ENCODE measurements at places on chromosomes 11 and 22.

GRCh38 chr22:46250783-46251125 lies 661 bp upstream of the CDPF1 start:
- no peak for DNase-seq

DNA sequence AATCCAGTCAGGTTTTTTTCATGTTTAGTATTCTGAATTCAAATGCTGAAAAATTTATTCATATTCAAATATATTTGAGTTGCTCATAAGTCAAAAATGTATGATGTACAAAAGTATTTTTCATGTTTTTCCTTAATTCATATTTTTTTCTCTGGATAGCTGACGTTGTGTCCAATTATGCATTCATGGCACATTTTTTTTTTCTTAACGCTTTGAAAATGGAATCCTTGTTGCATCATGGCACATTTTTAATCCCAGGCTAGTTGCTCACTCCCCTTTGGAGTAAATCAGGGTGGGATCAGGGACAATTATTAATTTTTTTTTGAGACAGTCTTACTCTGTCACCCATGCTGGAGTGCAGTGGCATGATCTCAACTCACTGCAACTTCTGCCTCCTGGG lies 14.1 kb downstream of the BIRC3 start:
- DNase-seq: no peak

DNA sequence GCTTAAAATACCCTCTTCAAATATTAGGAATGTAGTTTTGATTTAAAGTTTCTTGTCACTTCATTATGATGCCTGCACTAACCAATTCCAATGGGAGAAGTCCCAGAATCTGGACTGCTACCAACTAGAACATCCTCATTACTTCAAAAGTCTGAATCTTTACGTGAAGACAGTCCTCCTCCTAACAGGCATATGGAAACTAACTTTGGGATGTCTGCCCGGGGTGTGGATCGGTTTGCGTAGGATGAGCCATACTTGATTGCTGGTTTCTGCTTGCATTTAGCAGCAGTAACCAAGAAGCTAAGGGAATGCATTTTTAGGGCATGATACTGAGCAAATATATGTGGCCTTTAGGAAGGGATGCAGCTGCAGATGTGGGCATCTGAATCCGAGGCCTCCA lies 177.1 kb downstream of the LRRC4C start:
- DNase-seq: no peak

DNA sequence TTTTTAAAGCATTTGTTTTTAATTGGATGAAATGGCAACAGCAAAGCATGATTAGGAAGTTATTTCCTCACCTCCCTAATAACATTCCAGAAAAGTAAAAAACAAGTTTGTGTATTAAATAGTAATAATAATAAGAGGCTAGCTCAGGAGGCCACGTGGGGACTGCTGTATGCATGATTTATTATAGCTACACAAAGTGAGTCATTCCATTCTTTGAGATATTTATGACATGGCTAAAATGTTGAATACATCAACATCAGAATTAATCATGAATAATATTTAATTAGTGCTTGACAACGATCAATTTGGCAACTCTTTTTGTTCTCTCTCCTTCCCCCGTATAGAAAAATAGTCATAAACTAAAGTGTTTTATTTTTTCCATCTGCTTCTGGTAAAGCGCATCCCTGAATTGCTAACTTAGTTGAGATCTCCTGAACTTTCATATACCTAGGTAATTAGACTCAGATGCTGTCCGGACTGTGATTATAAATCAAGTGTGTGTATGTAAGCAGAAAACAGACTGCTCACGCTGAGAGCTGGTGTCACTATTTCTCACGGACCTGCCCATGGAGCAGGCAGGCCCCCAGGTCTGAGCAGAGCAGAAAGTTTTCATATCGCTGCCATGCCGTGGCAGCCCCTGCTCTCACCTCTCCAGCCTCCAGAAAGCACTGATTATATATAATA lies 125.7 kb downstream of the WT1 start:
- no peak for DNase-seq

DNA sequence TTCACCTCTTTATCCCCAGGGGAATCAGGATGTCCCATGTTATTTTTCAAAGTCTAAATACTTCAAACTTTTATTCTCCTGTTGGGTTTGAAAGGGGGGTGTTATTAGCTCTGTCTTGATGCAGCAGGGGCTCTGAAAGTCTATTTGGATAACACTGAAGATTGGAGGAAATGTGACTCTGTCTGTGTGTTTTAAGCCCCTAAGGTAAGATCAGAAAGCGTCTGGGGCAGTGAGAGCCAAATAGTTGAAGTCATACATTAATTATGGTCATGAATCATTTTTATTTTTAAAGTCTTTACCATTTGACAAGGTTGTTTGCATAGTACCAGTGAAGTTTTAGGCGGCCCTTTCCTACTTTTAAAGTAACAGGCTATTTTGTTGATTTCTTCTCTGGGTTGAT lies 139.0 kb downstream of the UVRAG start:
- DNase-seq: no peak

GRCh38 chr11:34602245-34602644 lies 18.6 kb upstream of the EHF start:
- DNase-seq: no peak

- peak; percentile 47 for DNase-seq
Measured at GRCh38 chr11:65180877-65181568, 705 bp upstream of the CAPN1 start.

DNA sequence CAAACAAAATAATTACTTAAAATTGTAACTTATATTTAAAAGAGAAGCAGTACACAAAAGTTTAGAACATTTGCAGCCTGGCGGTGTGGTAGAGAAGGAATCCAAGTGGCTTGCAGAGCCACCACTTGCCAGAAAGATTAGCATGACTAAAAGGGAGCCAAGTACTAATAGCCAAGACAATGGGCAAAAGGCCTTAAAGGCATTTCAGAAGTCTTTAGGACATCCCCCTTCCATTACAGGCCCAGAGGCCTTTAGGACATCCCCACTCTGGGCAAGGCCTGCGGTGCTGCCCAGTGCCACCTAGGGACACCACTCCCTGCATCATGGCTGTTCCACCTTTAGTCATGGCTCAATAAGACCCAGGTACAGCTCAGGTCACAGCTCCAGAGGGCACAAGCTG lies 32.4 kb downstream of the TMEM225 start:
- DNase-seq: no peak

- no peak for DNase-seq
Measured at GRCh38 chr22:49159711-49160110, 668.0 kb downstream of the BRD1 start.

GRCh38 chr11:66467034-66467659 lies 442 bp downstream of the PELI3 start:
- no peak for DNase-seq

GRCh38 chr11:79219186-79220045 lies 221.4 kb downstream of the TENM4 start:
- no peak for DNase-seq

DNA sequence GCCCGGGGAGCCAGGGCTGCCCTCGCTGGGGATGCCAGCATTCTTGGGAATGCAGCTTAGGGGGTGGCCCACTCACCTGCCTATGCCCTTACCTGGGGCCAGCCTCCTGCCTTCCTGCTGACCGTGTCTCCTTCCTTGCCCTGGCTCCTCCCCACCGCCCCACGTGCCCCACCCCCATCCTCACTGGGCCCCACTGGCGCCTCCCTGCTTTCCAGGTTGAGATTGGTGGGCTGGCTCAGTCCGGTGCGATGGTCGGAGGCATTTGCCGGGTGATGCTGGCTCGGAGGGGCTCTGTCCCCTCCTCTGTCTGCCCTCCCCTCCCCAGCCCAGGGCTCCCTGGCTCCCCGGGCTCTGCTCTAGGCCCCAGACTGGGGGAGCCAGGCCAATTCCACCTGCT lies 34.1 kb upstream of the GRAMD4 start:
- DNase-seq: no peak

- no peak for DNase-seq
Measured at GRCh38 chr11:104078245-104078644, 41.8 kb downstream of the DDI1 start.

DNA sequence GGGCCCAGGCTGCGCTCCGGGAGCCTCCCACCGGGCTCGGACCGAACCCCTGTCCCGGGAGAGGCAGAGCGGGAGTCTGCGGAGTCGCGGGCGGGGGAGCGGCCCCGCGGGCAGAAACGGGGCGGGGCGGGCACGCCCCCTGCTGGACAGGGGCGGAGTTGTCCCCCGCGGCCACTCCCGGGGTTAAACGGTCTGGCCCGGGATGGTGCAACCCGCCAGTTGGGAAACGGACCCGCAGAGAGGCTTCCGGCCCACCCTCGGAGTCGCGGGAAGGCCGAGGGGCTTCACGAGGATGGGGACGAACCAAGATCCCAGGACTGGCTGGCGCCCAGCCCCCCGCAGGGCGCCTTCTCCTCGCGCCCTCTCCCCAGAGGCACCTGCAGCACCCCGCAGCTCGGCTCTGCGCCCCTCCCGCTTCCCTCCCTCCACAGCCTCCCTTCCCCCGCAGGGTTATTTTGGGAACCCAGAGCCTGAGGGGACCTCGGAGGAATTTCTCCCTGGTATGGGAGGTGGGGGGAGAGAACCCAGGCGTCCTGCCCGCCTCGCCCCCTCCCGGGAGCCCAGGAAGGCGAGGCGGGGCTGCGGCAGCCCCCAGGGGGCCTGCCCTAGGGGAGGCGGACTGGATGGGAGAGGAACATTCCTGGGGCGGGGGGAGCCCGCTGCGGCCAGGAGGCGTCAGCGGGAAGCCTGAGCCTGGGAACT lies 902 bp downstream of the RASGRP2 start:
- peak; percentile 70 for DNase-seq

DNA sequence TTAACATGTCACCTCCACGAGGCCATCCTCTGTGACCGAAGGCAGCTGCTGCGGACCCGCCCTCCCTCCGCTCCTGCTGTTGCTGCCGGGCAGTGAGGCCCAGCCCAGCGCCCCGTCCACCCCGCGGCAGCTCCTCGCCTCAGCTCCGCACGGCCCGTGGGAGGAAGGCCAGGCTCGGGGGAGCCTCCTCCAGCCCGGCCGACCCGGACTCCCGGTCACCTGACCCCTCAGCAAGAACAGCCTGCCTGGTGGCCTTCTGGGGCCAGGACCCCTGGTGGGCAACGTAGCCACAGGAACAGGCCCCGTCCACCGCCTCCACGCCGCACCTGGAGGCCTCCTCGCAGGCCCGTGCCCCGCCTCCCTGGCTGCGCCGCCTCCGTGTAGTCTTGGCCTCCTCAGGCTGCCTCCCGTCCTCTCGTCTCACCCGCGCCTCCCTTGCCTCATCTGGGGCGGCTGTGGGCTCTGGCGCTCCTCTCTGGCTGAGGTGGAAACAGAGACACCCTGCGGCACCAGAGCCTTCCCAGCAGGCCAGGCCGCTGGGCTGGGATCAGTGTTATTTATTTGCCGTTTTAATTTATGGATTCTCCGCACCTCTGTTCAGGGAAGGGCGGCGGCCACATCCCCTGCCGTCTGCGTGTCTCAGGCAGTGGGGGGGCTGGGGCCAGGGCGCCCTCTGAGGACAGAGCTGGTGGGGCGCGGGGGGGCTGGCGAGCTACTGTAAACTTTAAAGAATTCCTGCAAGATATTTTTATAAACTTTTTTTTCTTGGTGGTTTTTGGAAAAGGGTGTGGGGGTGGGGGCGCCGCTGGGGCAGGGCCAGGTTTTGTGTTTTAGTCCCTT lies 25.4 kb downstream of the MOB2 start:
- DNase-seq: no peak

DNA sequence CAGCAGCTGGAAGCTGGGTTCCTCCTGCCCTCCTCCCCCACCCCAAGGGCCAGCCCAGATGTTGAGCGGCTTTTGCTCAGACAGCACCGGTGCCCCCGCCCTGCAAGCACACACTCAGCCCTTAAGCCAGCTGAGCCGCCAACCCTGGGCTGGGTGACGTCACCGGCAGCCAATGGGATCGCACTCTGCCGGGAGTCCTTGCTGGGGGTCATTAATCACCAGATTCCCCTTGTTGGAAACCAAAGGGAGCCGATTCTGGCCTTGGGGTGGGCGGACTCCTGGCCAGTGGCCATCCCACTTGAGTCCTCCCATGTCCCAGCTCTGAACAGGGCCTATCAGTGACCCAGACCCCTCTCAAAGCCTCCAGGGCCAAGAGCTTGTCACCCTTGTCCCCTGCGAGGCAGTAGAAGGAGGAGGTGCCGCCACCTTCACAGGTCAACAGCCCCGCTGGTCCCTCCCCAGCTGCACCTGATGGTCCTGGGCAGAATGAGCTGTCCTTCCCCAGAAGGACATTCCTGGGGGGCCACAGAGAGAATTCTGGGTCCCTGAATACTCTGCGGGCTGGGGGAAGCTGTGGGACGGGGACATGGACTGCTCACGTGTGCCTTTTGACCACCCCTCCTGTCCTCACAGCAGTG lies 7.4 kb downstream of the DUSP8 start:
- no peak for DNase-seq

GRCh38 chr11:115178705-115179104 lies 325.5 kb downstream of the CADM1 start:
- no peak for DNase-seq

- no peak for DNase-seq
Measured at GRCh38 chr11:120432056-120433018, 79.2 kb upstream of the GRIK4 start.

All from central memory CD4-positive, alpha-beta T cell (primary cell).